ENCODE measurements at places on chromosomes 7 and 10.

GRCh38 chr7:30001998-30002397, 12.4 kb upstream of the SCRN1 start:
- DNase-seq: no peak

- no peak for DNase-seq
Observed at GRCh38 chr7:8507566-8507965, 74.2 kb downstream of the NXPH1 start.

GRCh38 chr10:22252224-22252800, 34.5 kb upstream of the EBLN1 start:
- no peak for DNase-seq

DNA sequence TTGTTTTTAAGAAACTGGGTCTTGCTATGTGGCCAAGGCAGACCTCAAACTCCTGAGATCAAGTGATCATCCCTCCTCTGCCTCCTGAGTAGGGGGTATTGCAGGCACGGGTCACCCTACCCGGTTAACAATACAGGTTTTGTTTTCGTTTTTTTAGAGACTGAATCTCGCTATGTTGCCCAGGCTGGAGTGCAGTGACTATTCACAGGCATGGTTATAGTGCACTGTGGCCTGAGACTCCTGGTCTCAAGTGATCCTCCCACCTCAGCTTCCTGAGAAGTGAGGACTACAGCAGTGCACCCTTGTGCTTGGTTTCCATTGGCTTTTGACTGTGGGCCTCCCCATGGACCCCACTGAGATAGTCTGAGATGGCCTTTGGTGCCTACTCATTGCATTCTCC, 3.8 kb upstream of the TRIM24 start:
- DNase-seq: no peak

- no peak for DNase-seq
Observed at GRCh38 chr10:75043256-75044131, 68.0 kb upstream of the SAMD8 start.

DNA sequence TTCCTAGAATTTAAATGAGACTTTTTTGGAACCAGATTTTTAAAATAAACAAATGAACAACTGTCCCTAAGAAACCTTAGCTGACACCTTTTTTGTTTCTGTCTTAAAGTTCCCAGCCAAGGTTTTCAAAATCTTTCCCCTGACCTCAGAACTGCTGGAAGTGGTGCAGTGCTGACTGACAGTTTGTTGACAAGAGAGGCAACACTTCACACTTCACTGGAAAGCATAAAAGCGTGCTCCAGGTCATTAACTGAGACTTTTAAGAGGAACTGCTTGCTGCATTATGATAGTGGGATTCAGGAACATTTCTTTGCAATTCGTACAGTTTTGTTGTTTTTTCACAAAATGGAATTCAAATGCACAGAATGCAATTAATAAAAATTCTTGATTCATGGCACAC, 36.2 kb downstream of the SYPL1 start:
- no peak for DNase-seq

DNA sequence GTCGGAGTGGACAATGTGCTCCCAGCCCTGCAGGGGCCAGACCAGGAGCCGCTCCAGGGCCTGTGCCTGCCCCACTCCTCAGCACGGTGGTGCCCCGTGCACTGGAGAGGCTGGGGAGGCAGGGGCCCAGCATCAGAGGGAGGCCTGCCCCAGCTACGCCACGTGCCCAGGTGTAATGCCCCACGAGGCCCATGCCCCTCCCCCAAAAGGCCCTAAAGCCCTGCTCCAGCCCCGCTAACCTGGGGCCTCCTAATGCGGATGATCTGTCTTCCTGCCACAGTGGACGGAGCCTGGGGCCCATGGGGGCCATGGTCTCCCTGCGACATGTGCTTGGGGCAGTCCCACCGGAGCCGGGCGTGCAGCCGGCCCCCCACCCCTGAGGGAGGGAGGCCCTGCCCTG, 23.7 kb upstream of the ZNF862 start:
- no peak for DNase-seq
